Activated CD4-positive, CD25-positive, alpha-beta regulatory T cell treated with anti-CD3 and anti-CD28 coated beads, Interleukin-2, amount 50 U/mL, for 16 hours (primary cell): ENCODE measurements at places on chromosomes 3 and 15.

GRCh38 chr3:170723241-170723640, 137.4 kb upstream of the SLC7A14 start:
- DNase-seq = no peak

- no peak for DNase-seq
Measured at GRCh38 chr3:52854013-52854412, 19.2 kb upstream of the MUSTN1 start.

- DNase-seq = no peak
Measured at GRCh38 chr15:53129121-53129904, 339.2 kb upstream of the ONECUT1 start.

- DNase-seq = no peak
Measured at GRCh38 chr3:122295266-122296062, 29.6 kb upstream of the CSTA start.
